ENCODE measurements at places on chromosomes 2 and 18.

DNA sequence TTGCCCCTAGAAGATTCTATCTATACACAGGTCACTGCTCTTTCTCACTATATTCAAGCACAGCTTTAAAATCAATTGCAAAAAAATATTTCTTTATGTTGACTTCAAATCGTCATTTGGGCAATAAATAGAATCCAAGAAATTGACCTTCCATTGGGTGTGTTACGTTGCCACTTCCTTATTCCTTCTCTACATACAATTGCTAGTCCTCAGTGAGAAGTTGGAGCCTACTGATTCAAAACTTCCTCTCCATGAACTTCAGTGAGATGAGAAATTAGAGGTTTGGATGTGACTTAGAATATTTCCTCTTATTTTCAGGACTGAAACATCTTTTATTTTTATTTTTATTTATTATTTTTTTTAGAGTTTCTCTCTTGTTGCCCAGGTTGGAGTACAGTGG is 40.3 kb downstream of the PMAIP1 start:
- DNase-seq, result no peak

DNA sequence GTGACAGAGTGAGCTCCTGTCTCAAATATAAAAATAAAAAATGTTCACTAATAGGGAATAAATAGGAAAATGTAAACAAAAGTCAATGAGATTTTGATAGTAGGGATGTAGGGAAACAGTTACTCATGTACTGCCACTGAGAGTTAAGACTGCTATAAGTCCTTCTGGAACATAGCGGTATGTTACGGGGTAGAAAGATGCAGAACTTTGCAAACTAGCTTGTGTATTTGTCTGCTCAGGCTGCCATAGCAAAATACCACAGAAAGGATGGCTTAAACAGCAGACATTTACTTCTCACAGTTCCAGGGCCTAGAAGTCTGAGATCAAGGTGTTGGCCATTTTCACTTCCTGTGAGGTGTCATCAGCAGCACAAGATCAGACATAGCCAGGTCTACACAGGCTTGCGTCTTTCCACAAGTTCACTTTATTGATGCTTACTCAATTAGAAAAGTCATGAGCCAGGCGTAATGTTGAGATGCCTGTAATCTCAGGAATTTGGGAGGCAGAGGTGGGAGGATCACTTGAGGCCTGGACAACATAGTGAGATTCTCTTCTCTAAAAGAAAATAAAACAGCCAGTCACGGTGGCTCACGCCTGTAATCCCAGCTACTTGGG is 8.8 kb downstream of the TXNDC2 start:
- no peak for DNase-seq

- DNase-seq, result no peak
Observed at GRCh38 chr2:102336502-102336945, 19.1 kb upstream of the IL18R1 start.

DNA sequence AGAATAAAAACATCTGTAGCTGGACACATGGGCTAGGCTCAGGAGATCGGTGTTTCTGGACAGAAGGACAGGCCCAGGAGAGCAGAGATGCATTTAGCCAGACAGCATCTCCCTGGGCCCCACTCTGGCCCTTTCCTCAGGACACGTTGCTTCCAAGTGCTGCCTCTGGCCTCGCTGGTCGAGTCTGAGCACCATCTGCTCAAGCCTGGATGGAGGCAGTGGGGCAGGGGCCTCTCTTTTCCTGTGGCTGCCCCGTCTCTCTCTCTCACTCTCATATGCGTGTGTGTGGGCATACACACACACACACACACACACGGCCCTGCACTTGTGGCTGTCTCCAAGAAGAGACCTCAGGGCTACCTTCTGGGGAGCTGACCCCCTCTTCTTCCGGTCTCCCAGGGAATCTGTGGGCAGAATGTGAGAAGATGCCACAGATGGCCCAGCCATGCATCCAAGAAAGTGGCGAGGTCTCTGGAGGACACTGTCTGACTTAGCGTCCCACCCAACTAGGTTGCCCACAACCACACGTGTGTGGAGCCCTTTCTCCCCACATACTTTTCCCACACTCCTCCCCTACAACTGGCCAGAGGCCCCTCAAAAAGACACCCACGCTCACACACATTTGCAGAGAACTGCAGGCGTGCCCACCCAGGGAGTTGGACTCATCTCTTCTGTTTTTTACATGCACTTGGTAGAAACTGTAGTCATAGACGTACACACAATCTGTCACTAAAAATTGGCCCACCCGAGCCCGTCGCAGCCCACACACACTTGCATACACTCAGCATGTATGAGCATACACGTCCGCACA is 19.9 kb downstream of the CELF4 start:
- DNase-seq, result no peak

DNA sequence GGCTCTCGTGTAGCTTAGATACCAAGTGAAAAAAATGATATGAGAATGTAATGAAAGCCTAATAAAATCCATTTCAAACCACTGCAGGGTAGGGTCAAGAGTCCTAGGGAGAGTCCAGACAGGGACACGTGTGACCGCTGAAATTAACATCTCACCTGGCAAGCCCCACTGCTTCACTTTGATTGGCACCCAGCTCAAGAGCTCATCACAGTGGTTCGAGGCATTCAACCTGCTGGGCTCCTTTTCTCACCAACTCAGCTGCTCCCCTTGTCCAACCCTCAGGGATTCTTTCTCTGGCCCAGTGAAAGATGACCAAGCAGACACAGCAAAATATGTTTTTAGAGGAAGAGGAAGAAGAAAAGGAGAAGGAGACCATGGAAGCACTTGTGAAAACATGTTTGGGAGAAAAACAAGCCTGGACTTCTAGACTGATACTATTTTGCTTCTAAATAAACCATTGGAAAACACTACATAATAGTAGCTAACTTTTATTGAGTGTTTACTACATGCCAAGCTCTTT is 49.2 kb upstream of the CREB1 start:
- DNase-seq, result no peak

- no peak for DNase-seq
Observed at GRCh38 chr2:137237055-137237454, 471.7 kb downstream of the THSD7B start.

Data from activated CD8-positive, alpha-beta memory T cell treated with anti-CD3 and anti-CD28 coated beads for 1 hour (primary cell).